ENCODE measurements at places on chromosomes 5 and 9.

DNA sequence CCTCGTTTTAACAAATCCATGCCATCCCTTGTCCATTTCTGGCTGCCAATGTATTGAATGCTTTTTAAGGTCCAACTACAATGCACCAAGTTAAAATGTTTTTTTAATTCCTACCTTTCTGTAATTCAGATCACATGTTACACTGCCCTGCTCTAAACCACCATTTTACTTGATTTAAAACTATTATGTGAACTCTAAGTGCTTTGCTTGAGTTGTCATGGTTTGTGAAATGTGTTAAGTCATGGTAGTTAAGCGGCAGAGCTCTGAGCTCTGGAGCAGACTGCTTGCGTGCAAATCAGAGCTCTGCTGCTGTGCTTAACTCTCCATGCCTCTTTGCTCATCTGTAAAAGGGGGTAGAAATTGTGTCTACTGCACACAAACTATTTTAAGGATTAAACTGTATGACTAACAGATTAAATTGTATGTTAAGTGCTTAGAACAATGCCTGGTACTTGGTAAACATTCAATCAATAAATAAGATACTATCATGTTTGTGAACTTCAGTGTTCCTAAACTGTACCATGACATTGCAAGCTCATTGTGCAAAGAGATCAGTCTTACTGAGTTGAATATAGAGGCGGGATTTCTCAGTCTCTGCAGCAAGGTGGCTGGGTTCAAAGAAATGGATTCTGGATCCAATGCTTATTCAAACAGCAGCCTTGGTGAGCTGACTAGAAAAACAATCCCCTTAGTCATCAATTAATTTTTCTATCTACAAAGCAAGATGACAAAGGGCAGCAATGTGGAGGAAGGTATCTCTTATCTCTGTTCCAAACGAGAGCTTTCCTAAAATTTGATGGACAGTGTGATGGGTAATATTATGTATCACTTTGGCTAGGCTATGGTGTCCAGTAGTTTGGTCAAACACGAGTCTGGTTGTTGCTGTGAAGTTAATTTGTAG lies 16.1 kb upstream of the CMBL start:
- no peak for DNase-seq

GRCh38 chr9:111601237-111602018 lies 2.0 kb upstream of the PTGR1 start:
- no peak for DNase-seq

DNA sequence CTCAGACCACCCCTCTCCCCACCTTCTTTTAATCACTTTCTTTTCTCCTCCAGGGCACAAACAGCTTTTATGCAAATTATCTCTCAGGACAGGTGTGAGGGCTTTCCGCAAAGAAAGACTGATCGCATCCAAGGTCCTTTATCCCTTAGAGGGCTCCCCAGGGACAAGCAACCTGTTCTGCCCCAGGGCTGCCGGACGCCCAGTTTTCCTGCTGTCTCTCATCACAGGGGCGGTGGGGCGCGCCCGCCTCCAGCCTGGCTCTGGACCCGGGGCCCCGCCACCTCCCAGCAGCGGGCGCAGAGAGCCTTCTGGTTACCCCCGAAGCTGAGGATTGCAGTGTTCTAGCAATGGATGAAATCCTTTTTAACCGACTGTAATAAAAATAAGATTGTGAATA lies 266.1 kb downstream of the CWC27 start:
- no peak for DNase-seq

DNA sequence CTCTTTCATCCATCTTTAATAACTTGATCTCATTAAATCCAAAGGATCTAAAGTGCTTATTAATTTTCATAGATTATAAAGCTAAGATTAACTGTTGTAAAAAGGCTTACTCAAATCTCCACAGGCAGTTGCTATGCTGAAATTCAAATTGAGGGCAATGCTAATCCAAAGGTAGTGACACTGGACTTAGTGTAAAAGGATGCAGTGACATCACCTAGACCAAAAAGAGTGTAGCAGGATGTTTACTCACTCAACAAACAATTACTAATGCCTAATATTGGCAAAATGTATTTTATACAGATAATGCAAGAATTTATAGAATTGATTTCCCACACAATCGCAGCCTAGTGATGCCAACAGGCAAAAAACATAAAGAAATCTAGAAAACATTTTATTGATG lies 756.2 kb downstream of the CDH9 start:
- no peak for DNase-seq

- DNase-seq: no peak
These were observed 71.0 kb upstream of the MELK start for GRCh38 chr9:36501727-36502126.

- DNase-seq: no peak
These were observed 37.9 kb upstream of the OCLN start for GRCh38 chr5:69454460-69455249.

- DNase-seq: no peak
These were observed 12.5 kb downstream of the PTCH1 start for GRCh38 chr9:95504053-95504963.

GRCh38 chr5:143174714-143175398 lies 228.6 kb downstream of the NR3C1 start:
- peak; percentile 34 for DNase-seq

- DNase-seq: no peak
These were observed 167.7 kb downstream of the MACROH2A1 start for GRCh38 chr5:135231289-135231688.

DNA sequence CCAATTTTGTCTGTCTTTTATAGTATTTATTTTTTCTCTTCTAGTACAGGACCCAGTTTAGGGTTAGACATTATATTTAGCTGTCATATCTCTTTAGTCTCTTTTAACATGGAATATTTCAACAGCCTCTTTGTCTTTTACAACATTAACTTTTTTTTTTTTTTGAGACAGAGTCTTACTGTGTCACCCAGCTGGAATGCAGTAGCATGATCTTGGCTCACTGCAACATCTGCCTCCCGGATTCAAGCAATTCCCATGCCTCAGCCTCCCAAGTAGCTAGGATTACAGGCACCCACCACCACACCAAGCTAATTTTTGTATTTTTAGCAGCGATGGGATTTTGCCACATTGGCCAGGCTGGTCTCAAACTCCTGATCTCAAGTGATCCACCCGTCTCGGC lies 90.1 kb downstream of the ADAMTS6 start:
- DNase-seq: no peak

DNA sequence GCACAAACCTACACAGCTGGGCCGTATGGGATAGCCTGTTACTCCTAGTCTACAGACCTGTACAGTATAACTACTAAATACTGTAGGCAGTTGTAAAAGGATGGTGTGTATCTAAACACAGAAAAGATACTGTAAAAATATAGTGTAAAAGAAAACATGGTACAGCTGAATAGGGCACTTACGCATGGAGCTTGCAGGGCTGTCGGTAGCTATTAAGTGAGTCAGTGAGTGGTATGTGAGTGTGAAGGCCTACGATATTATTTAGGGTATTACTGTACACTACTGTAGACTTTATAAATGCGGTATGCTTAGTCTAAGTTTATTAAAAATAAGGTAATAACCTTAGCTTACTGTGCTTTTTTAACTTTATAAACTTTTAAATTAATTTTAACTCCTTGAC lies 1.2 kb downstream of the ZCCHC9 start:
- DNase-seq: no peak

DNA sequence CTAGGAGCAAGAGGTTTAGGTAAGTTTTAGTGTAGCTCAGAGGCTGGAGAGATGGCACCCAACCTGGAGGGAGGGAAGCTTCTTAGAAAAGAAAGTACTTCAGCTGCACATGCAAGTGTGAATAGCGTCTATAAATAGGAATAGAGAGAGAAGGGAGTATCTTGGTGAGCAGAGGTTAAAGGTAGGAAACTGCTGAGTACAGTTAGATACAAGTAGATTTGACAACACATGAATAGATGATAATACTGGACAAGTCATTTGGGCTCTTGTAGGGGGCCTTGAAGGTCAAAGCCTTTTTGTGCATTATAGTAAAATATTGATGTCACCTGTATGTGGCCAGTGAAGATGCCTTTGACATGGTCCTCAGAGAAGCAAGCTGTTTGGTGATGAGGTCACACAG lies 34.2 kb downstream of the ANP32B start:
- DNase-seq: no peak

DNA sequence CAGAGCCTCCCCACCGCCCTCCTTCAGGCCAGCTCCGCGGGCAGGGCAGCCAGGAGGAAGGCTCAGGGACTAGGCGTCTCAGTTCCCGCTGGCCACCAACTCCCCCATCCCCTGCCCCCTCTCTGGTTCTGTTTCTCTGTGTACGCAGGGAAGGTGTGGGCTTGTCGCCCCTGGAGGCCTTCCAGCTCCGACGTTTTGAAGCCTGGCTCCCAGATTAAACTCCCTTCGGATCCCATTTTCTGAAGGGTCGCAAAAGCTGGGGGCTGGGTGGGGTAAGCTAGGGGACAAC lies 346 bp downstream of the ATOX1 start:
- no peak for DNase-seq

GRCh38 chr9:93083592-93084470 lies 12.2 kb upstream of the CARD19 start:
- DNase-seq: no peak

DNA sequence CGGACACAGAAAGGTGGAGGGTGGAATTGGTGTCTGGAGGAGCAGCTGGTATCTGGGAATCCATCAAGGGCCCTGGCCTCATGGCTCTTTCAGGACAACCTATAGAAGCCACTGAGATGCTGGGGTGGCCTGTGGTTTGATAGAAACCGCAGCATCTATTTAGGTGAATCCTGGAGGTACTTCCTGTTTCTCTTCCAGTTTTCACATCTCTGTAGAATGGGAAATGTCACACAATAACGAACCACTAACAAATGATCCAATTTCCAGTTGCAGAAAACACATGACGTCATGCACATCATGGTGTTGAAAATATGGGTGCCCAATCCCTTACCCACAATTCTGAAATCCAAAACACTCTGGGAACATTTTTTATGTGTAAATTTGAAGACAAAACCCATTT lies 52.2 kb downstream of the ROPN1L start:
- no peak for DNase-seq

- no peak for DNase-seq
These were observed 50.1 kb upstream of the TTC39B start for GRCh38 chr9:15357050-15357653.

- no peak for DNase-seq
These were observed 250.3 kb downstream of the TRIM32 start for GRCh38 chr9:116937361-116937760.

- no peak for DNase-seq
These were observed 6.0 kb upstream of the PUM3 start for GRCh38 chr9:2849941-2850340.

DNA sequence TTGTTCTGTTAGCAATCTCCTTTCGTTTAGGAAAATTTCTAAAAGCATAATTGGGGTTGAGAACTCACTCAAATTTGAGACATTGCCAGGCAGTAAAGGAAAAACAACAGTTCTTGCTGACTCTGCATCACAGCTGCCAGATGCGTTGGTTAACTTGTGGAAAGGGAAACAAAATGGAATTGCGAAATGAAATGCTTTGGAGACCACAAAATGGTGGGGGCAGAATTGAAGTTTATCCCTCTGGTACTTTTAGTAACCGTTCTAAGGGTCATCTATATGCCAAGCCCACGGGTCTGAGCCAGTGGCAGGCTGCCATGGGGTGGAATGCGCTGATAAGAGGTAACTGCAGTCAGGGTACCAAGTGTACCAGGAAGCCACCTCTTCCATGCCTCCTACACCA lies 28.6 kb upstream of the SELENOP start:
- no peak for DNase-seq

DNA sequence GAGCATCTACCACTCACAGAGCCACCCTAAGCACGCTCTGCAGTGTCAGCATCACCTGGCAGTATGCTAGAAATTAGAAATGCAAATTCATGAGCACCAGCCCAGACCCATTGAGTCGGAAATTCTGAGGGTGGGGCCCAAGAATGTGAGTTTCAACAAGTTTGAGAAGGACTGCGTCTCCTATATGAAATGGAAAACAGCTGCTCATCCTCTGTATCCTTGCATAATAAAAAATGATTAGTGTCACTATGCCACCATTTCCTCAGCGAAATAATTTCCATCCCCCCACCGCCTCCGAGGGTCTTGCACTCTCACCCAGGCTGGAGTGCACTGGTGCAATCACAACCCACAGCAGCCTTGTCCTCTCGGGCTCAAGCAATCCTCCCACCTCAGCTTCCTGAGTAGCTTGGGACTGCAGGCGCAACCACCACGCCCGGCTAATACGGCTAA lies 1.3 kb upstream of the IQGAP2 start:
- DNase-seq: peak; percentile 26

GRCh38 chr5:53318303-53318702 lies 162.1 kb upstream of the FST start:
- DNase-seq: no peak

DNA sequence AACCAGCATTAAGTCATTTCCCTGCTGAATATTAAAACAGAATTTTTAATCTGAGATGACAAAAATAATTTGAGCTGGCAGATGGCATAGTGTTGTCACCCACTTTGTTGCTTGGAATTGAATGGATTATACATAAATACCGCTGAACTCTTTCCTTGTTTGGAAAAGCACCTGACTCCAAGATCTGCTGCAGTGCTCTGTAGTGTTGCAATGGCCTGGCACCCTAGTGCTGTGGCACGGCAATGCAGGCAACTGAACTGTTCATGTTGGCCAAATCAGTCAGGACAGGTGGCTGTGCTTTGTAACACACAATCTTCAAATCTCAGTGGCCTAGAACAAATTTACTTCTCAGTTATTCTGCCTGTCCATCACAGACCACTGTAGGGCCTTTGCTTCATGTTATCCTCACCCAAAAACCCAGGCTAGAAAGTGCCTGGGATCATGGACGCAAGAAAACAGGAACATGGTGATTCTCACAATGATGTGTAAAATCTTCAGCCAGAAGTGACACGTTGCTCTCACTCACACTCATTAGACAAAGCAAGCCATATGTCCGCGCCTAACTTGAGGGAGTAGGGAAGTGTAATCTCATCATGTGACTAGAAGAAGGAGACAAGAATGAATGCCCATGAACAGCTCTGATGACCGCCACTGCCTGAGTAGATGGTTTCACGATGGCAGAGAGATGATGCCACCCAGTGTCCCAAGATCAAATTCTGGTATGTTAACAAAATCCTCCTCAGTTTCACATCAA lies 191.9 kb upstream of the PUM3 start:
- no peak for DNase-seq

DNA sequence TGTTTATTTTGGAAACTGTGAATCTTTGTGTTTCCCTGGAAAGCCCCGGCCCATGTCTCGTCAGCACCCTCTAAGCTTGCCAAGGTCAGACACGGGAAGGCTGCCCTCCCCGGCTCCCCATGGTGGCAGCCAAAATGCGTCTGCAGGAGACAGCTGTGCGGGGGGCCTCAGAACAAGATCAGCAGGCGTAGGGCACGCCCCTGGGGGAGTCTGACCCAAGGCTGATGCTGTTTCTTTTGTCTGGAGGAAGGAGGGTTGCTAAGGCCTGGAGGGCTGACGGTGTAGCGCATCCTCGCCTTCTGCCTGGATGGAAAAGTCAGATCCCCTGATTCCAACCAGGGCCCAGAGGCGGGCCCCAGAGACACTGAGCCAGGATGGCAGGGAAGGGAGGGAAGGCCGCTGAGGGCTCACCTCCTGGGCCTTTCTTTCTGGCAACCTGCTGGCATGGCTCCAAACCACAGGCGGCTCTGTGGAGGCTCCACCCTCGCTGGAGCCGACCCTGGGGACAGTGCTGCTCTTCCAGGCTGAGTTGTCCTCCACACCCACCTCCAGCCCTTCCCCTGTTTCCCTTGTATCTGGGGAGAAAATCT lies 57.2 kb downstream of the OLFM1 start:
- DNase-seq: no peak

Data from GM19239 (cell line).